ENCODE measurements at places on chromosomes 1 and 21. TPM values are rescaled to one million over a fixed set of nuclear protein-coding genes. Genes with fewer than 3 reads are reported as not detected.

DNA sequence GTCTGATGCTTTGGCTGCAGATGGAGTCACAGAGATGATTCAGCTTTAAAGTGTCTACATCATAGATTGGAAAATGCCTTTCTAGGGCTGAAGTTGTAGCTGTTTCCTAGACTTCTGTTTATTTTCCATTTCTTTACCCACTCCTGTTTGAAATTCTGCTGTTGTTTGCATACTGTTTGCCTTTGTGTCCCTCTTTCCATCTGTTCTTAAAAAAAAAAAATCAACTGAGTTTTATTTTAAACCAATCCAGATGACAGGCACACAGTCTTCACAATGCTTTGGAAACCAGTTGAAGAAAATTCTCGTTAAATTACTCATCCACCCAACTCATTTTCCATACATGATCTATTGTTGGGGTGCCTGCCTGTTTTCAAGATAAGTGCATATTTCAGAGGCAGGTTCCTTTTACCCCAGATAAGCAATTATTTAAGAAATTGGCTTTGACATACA lies 245.9 kb downstream of the DISC1 start:
- DNase-seq: no peak

DNA sequence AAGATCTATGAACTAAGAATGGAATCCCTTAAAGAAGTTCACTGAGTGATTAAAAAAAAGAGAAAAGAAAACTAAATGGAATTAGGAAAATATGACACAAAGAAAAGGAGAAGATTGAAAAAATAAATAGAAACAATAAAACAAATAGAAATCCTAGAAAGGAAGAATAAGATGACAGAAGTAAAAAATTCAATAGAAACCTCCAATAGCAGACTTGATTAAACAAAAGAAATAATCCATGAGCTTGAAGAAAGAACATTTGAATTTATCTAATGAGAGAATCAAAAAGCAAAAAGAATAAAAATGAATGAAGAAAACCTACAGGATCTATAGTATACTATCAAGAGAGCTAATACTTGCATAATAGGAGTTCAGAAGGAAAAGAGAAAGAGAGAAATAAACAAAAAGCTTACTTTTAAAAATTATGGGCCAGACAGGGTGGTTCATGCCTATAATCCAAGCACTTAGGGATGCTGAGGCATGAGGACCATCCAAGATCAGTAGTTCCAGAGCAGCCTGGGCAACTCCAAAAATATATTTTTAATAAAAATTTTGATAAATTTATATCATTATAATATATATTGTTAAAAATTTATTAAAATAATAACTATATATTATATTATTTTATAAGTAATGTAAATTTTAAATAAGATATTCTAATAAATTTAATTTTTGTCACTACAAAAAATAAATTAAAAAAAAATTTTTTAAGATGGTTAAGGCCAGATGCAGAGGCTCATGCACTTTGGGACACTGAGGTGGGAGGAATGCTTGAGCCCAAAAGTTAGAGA lies 9.4 kb upstream of the VN1R5 start:
- DNase-seq: no peak

GRCh38 chr1:2856676-2857375 lies 55.3 kb upstream of the TTC34 start:
- no peak for DNase-seq

GRCh38 chr21:32094804-32095203 lies 184.0 kb downstream of the MIS18A start:
- peak; percentile 28 for DNase-seq

DNA sequence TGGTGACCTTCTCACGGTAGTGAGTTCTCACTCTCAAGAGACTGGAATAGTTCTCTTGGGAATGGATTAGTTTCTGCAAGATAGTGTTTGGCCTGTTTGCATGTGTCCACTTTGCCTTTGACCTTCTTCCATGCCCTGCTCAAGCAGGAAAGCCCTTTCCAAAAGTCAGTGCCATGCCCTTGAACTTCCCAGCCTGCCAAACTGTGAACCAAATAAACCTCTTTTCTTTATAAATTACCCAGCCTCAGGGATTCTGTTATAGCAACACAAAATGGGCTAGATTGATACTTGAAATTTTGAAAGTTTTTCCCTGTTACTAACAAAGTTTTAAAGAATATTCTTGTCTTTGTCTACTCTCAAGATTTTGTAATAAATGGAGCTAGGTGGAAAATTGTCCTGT lies 139.6 kb downstream of the SLC35F3 start:
- no peak for DNase-seq

DNA sequence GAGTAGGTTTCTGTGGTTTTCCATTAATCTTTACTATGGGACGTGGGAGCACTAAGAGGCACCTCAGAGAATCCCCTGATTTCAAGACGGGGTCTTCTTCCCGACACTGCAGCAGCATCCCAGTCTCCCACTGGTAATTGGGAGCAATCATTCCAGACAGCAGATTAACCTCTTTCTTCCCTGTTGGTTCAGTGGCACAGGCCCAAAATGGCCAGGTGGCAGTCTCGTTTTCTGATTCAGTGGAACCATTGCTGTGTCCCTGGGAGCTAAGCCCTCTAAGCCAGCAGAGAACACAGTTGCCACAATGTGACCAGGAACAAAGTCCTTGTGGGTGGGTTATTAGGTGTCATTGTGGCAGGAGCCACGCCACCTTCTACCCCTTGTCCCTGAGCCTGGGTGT lies 342.1 kb downstream of the MATN1 start:
- no peak for DNase-seq

DNA sequence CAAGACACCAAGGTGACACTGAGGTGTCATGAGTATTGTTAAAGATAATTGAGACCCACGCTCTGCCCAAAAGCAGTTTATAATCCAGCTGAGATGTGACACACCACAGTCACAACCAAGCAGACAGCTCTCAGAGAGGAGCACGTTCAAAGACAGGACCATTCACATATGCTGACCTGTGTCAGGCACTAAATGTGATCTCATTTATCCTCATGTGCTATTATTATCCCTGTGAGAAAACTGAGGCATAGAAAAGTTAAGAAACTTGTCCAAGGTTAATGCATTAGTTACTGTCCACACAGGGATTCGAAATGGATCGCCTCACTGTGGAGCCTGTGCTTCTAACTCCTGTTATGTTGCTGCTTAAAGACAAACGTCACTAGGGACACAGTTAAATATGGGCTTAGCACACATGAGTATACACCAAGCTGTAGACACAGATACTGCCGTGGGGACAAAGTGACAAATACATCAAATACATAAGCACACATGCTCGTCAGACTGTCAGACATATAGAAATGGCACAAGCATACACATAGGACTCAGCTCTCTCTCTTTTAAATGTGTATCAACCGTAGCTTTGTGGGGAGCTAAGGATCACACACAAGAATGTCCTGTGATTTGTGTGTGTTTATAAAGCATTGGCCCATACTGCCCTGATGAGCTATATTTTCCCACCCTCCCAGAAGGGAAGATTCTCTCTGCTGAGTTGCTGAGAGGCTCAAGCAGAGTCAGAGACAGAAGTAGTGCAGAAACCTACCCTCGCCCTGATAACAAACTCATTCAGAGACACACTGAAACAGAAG lies 3.5 kb upstream of the IGSF8 start:
- no peak for DNase-seq

- no peak for DNase-seq
Observed at GRCh38 chr1:21152423-21153100, 24.1 kb downstream of the EIF4G3 start.

DNA sequence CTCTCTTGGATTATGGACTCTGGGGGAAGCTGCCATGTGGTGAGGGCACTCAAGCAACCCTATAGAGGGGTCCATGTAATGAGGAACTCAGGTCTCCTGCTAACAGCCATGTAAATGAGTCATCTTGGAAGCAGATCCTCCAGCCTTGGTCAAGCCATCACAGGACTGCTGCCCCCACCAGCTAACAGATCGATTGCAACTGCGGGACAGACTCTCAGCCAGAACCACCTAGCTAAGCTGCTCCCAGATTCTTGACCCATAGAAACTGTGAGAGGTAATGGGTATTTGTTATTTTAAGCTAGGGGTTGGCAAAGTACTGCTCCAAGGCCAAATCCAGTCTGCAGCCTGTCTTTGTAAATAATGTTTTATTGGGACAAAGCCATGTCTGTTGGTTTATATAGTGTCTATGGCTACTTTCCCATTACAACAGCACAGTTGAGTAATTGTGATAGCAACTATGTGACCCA lies 27.6 kb upstream of the MAP3K7CL start:
- no peak for DNase-seq

Gene PATJ
- total RNA-seq: 6.0 TPM

GRCh38 chr1:7896994-7897393 lies 43.6 kb downstream of the TNFRSF9 start:
- DNase-seq: no peak

Gene DAB1
- not detected for total RNA-seq

GRCh38 chr1:179883040-179883744 lies 1.1 kb downstream of the TOR1AIP1 start:
- DNase-seq: peak; percentile 6

DNA sequence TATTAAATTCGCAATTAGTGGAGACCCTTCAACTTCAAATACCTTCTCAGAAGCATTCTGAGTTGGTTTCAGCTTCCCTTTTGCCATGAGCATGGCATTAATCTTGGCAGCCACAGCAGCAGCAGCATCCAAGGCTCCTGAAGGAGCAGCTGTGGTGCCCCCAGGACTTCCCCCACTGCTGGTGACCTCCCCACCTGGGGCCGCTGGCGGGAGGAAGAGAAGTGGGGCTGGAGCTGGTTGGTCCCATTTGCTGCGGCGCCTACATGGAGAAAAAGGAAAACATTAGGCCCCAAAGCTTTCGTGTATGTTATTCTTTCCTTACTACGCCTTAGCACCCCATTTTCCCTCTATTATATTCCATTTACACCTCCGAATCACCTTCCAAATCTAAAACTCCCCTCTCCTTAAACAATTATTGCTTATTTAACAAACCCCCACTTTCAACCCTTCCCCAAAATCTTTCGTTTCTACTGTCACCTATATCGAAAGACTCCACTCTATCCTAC lies 569 bp downstream of the KHDC4 start:
- peak; percentile 30 for DNase-seq

- no peak for DNase-seq
Observed at GRCh38 chr1:30872033-30872947, 36.3 kb downstream of the SDC3 start.

DNA sequence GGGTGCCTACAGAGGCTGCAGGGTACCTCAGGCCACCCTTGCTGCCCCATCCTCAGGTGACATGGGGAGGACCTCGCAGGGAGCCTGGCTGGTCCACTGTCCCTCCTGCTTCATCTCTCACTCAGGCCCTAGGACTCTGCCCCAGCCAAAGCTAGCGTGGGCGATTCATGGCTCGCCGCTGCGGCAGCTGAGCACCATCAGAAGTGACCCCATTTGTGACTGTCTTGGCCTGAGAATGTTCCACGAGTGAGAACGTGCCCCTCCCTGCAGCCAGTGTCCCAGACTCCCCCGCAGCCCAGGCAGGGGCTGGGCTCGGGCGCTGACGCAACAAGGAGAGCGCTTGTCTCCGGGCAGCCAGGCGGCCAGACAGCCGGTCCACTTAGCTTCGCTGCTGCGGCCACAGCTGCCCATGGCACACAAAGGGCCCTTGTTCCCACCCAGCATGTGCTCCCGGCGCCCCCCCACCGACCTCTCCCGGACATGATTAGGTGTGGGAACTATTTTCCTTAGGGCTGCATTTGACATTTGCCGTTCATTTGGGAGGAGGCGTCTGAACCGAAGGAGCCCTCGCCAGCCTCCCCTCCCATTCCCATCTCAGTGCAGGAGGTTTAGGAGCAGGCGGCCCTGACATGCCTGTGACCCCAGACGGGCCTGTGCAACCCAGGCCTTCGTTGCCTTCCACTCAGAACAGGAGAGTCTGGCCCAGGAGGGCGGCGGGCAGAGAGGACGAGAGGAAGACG lies 19.3 kb upstream of the POFUT2 start:
- DNase-seq: peak; percentile 70

- DNase-seq: no peak
Observed at GRCh38 chr1:218284377-218284916, 646 bp upstream of the RRP15 start.
